Esophagus muscularis mucosa (tissue), 4 donors: ENCODE measurements at places on chromosomes 5 and 9. TPM values are rescaled to one million over a fixed set of nuclear protein-coding genes. Genes with fewer than 3 reads are reported as not detected.

The SOX30 gene
- not detected for total RNA-seq

The MELK gene
- total RNA-seq = 0.13 TPM

GRCh38 chr9:122053567-122054350 lies 39.3 kb downstream of the TTLL11 start:
- peak; percentile 37 for DNase-seq

The TMEFF1 gene
- total RNA-seq = 1.7 TPM

DNA sequence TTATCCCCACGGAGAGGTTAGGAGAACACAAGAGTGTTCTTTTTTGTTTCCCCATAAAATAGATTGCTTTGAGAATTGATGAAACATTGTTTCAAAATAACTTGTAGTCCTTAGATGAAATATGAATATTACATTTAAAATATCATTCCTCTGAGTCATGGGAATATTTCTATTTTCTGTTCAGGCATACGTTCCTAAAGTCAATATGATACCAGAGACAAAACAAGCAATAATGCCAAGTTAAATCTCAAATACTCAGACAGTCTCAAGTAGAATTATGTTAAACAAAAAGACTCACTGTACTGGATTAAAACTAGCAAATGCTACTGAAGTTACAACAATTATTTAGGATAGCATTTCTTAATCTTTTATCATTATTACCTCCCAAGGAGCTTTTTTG lies 111.7 kb upstream of the C6 start:
- no peak for DNase-seq

DNA sequence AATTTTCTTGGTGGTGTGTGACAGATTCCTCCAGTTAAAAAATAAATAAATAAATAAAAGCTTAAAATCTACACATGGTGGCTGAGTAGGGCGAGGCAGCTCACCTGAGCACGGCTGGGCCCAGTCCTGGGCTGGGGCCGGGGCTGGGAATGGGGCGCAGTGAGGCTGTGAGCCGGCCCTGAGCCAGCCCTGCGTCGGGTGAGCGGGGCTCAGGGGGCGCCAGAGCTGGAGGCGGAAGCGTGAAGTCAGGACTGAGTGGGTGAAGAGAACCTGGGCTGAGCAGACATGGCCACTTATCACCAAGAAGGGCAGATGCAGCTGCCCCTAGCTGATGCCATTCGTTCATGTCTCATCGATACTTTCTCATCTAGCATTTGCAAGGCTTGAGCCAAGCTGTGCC lies 22.8 kb upstream of the DTWD2 start:
- DNase-seq = no peak

DNA sequence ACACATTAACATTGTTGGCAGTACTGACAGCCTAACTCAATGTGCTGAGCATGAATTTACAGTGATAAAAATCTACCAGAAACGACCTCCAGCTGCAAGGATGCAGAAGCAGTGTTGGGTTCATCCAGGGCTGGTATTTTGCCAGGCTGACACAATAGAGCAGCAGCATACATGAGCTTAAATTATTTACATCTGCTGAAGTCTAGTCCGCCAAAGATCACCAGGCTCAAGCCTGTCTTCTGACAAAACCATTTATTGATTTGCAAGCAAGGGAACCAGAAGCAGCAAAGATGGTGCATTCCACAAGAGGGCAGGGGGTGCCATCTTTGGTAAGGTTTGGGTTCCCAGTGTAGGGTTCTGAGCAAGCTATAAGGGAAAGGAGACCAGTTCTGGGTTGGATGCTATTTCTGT lies 8.7 kb upstream of the C5orf34 start:
- no peak for DNase-seq

DNA sequence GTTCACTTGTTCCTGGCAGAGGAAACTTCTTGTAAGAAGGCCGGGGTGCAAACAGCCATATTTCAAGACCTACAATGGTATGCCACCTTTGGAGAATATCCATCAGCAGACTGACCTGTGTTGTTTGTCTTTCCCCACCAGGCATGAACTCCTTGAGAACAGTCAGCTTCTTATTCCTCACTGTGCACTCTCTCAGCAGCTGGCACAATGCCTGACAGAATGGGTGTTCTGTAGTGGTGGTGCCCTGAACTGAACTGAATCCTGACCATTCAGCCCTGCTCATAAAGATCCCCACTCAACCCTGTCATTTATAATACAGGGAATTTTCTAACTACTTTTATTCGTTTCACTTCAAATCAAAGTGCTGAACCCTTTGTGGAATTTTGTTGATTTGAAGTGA lies 206.9 kb downstream of the COX7C start:
- no peak for DNase-seq

The UHRF2 gene
- 44.4 TPM for total RNA-seq

- peak; percentile 97 for DNase-seq
Observed at GRCh38 chr9:129175825-129176633, 2.0 kb downstream of the IER5L start.
